A549 treated with GW870086 at 1 μM for 4 hours (cell line): ENCODE measurements at places on chromosomes 7 and 10. TPM values are rescaled to one million over a fixed set of nuclear protein-coding genes. Genes with fewer than 3 reads are reported as not detected.

FRMD4A gene
- 3.3 to 5.5 TPM (median 3.8 TPM) in 5 replicates for total RNA-seq

MUC3A gene
- total RNA-seq: 14.0 to 20.8 TPM (median 19.9 TPM) in 5 replicates

CFAP46 gene
- 1.4 to 1.8 TPM (median 1.5 TPM) in 5 replicates for total RNA-seq

CYP2E1 gene
- 0.16 to 0.32 TPM (median 0.28 TPM) in 4 of 5 replicates, not detected in the other for total RNA-seq

ZNF107 gene
- 1.7 to 3.5 TPM (median 2.4 TPM) in 5 replicates for total RNA-seq

C10orf53 gene
- not detected in 5 replicates for total RNA-seq

MAP3K8 gene
- 13.0 to 18.0 TPM (median 14.2 TPM) in 5 replicates for total RNA-seq

EGR2 gene
- 0.21 to 0.71 TPM (median 0.44 TPM) in 5 replicates for total RNA-seq

EPHA1 gene
- total RNA-seq: 0.15 to 0.29 TPM in 2 of 5 replicates, not detected in the others

CELF2 gene
- 0.02 to 0.16 TPM (median 0.06 TPM) in 4 of 5 replicates, not detected in the other for total RNA-seq

MEIG1 gene
- total RNA-seq: 0.55 to 1.0 TPM (median 0.77 TPM) in 5 replicates

PRRT4 gene
- 0.29 to 0.50 TPM (median 0.41 TPM) in 5 replicates for total RNA-seq

PLAC9 gene
- 0.38 TPM in 1 of 5 replicates, not detected in the others for total RNA-seq

RBM20 gene
- total RNA-seq: 2.6 to 3.4 TPM (median 2.7 TPM) in 5 replicates
